ENCODE measurements at places on chromosomes 11 and 22.

DNA sequence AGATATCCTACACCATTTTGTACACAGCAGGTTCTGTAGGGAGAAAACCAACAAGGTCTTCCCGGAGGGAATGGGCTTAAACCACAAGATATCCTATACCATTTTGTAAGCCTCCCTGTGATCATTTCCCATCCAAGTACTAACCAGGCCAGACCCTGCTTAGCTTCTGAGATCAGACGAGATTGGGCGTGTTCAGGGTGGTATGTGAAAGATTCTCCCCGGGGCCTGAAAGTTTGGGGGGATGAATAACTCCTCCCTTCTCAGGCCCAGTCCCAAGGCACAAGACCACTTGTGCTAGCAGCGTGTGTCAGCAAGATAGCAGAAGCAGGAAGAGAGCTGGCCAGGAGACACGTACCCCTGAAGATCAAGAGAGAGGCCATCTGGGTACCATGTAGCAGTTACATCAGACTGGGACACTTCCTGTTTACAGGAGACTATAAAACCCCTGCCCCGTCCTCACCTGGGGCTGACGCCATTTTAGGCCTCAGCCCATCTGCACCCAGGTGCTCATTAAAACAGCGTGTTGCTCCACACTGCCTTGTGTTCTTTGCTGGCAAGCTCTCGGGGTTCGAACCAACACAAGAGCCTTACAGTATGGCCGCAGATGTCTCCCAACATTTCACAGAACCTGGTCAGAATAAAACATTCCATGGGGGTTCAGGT, 17.3 kb downstream of the MIF start:
- no peak for ATAC-seq

- peak; percentile 50 for ATAC-seq
Observed at GRCh38 chr22:27139935-27140511, 482.6 kb downstream of the MIAT start.

DNA sequence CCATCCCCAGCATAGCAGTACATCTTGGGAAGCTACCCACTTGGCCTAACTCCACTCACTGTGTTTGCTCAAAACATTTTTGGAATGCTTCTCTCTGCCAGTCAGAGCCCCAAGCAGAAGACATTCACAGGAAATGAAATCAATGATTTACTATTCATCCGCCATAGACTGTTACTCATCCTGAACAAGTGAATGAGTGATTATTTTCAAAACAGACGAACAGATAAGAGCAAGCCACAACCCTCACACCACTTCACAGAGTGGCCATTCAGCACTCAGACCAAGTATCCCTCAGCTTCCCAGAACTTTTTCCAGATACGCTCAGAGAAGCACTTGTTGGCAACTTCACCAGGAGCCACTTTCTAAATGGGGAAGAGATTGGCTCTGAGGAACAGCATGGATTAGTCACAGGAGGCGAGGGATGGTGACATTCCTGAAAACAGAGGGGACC, 13.0 kb upstream of the UBASH3B start:
- ATAC-seq = peak; percentile 43

- no peak for ATAC-seq
Observed at GRCh38 chr22:42388130-42388797, 43.9 kb downstream of the NFAM1 start.

DNA sequence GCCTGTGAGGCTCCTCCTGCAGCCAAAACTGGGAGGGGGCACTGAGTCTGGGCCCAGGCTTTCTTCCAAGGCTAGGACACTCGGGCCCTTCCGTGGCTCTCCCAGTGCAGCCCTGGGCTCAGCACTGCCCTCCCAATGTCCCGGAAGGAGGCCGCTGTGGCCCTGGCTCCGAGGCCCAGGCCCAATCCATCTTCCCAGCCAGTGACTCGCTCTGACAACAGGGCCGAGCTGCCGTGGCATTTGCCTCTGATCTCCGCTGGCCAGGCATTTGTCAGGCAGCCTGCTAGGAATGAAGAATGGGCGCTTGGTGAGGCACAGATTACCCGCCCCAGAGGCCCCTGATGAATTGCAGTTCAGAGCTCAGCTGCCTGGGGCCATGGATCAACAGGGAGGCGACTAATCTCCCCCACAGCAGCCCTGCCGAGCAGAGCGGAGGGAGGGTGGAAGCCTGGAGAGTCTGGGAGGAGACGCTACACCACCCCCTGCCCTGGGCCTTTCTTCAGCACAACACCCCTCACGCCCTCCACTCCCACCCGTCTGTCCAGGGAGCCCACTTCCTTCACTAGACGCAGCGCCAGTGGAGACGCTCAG, 8.3 kb downstream of the FXYD2 start:
- peak; percentile 42 for ATAC-seq

- no peak for ATAC-seq
Observed at GRCh38 chr11:704228-704674, 1.8 kb upstream of the EPS8L2 start.

DNA sequence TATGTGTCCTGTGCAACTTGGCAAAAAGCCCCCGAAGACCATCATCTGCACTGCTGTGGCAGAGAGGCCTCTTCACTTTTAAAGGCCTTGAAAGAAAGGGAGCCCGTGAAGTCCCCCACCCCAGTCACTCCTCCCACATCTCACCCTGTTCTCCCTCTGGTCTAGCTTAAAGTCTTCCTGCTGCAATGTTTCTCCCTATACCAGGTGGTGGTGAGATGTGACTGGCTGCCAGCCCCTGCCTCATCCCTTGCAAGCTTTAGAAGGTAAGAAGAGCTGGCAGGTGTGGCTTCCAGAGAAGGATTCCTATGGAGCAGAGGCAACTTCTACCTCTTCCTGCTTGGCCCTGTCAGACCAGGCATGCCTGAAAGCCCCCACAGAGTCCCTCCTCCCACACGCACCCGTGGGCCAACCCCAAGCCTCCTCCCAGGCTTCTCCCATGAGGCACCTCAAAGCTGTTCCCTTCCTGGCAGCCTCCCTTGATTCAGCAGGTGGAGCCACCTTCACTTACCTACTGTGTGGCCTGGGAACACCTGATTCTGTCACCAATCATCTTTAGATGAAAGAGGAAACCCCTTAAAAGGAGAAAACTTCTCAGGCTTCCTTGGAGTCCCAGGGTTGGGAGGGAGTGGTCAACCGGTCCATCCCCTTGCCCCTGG, 4.0 kb upstream of the TRIM29 start:
- no peak for ATAC-seq

GRCh38 chr22:40585310-40585751, 51.2 kb downstream of the MRTFA start:
- no peak for ATAC-seq

DNA sequence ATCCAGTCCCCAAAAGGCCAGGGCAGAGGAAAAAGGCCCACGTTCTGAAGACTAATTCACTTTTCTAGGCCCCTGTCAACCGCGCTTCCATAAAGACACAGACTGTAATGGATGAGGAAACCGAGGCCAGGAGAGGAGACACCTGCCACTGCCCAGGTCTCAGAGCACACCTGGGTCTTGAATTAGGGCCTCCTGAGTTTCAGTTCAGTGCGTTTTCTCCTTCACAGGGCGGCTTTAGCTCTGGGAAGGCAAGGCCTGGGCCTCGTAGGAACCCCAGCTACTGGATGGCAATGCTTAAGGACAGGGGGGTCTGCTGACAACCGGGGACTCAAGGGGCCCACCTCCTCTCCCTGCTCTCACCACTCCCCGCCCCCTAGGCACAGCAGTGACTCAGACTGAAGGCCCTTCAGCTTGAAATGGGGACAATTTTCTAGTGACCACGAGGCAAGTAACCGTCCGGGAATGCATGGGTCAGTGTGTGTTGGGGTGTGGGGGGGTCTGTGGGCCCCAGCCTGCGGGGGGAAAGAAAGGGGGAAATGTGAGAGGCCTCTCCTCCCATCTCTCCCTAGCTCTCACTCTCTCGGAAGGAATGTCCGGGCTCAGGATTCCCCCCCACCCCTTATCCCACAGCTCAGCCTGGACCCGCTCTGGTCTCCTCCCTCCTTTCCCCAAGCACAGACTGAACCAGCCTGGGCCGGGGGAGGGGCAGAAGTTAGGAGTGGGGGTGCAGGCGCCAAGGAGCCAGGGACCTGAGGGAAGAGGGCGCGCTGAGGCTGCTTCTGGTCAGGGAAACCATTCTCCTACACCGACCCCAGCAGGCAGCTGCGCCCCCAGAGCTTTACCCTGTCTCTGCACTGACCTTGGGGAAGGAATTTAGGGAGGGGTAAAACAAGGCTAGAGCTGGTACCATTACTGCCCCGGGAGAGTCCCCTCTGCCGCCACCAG, 17.2 kb downstream of the CREB3L1 start:
- peak; percentile 3 for ATAC-seq

DNA sequence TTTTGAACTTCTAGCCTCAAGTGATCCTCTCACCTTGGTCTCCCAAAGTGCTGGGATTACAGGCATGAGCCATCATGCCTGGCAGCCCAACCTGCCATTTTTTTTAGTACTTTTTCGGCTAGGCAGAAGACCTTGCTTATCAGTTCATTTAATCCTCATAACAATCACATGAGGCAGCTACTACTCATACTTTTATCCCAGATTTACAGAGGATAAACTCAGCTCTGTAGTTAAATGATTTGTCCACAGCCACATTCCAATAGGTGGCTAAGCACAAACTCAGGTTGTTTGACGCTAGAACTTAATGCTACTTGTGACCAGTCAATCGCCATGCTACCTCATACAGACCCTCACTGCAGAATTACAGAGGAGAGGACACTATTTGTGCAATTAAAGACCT, 28.1 kb downstream of the SBF2 start:
- no peak for ATAC-seq

- ATAC-seq = no peak
Observed at GRCh38 chr11:111549869-111550203, 9.3 kb downstream of the LAYN start.

- ATAC-seq = peak; percentile 35
Observed at GRCh38 chr22:20238536-20238900, 29.6 kb downstream of the RTN4R start.

GRCh38 chr22:33918676-33919365, 1.5 kb downstream of the LARGE1 start:
- ATAC-seq = no peak

GRCh38 chr11:90241414-90241813, 18.6 kb upstream of the CHORDC1 start:
- ATAC-seq = no peak

DNA sequence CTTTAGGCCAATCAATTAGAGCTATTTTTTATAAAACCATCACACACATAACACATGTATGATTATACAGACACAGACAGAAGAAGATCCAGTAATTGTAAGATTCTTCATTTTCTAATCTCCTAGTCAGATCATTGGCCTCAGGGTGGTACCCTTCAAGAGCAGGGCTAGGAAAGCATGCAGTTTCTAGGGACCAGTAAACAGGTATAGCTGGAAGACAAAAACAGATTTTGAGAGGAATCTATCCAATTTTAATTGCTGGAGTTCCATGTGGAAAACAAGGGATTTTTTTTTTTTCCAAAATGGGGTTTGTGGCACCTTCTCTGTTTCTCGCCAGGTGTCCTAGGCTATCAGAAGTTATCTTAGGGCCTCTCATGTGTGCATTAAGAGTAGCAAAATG, 29.6 kb downstream of the METTL15 start:
- no peak for ATAC-seq

- ATAC-seq = no peak
Observed at GRCh38 chr11:8605971-8606563, 12.0 kb upstream of the STK33 start.

- no peak for ATAC-seq
Observed at GRCh38 chr22:26835929-26836528, 178.6 kb downstream of the MIAT start.

GRCh38 chr11:61571869-61572268, 9.0 kb downstream of the SYT7 start:
- ATAC-seq = no peak

DNA sequence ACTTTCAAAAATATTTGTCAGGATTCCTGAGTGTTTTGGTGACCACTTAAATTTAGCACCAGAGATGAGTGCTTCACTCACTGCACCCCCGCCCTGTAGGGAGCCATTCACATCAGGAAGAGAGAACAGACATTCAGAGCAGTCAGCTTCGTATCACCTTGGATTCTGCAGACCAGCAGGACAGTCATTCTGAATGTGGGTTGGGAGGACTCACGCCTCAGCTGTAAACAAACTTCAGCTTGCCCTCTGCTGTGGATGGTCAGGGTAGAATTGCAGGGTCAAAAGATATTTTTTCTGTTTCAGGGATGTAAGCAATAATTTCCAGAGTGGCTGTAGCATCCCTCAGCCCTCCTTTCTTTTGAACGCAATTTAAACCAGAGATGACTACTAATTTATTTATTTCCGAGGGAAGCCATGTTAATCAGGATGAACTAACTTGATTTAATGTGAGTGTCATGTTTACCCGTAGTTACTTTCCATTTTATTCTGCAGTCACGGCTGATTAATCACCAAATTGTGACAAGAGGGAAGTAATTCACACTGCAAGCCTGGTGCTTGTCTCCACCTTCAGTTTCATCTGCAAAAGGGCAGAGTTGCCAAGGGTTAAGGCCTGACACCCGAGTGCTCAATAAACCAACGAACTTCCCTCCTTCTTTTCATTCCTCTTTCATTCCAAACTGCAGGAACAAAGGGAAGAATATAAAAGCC, 174.2 kb upstream of the DDI1 start:
- ATAC-seq = no peak

DNA sequence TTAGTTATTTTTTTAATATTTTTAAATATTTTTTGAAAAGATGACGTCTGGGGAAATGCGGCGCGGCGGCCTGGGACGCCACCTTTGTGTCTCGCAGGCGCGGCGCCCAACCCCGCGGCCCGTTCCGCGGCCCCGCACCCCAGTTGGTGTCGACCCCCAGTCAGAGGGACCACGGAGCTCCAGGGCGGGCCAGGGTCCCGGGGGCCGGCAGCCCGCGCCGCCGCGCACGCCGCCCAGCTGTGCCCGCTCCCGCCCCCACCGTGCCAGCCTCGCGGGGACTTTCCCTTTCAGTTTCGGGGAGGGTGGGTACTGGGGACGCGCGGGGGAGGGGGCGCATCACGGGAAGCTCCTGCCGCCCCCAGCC, 1.6 kb downstream of the CCND1 start:
- no peak for ATAC-seq

DNA sequence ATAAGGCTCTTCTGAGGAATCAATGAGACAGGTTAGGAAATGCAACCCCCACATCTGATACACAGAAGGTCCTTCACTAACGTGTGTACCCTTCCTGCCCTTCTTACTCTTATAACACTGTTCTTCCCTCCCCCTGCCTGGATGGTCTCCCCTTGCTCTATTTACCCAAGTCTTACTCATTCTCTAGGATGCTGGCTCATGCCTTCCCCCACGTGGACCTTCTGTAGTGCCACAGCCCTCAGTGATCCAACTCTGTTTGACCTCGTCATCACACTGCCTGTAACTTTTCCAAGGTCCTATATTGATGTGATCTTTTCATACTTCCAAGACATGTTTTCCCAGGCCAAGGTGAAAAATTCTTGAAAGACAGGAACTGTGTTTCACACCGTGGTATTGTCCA, 79.8 kb downstream of the C11orf58 start:
- ATAC-seq = no peak

DNA sequence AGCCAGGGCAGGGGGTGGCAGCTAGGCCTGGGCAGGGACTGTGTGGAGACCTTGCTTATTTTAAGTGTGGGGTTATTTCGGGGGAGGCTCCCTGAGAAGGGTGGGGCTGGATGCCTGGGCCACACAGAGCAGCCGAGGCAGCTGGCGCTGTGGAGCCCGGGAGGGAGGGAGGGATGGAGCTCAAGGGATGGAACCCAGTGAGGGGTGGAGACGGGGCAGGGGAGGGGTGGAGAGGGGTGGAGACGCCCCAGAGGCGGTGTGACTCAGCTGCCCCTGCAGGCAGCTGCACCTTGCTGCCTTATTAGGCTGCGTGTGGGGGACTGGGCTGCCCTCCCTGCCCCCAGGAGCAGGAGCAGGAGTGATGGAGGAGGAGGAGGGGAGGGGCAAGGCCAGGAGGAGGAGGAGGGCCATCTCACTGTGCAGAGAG, 9.8 kb upstream of the TSSC4 start:
- ATAC-seq = peak; percentile 89

GRCh38 chr11:92846491-92847125, 122.8 kb upstream of the MTNR1B start:
- no peak for ATAC-seq

GRCh38 chr22:40368016-40368415, 2.4 kb upstream of the SGSM3 start:
- no peak for ATAC-seq
